ENCODE measurements at places on chromosomes 5 and 9.

DNA sequence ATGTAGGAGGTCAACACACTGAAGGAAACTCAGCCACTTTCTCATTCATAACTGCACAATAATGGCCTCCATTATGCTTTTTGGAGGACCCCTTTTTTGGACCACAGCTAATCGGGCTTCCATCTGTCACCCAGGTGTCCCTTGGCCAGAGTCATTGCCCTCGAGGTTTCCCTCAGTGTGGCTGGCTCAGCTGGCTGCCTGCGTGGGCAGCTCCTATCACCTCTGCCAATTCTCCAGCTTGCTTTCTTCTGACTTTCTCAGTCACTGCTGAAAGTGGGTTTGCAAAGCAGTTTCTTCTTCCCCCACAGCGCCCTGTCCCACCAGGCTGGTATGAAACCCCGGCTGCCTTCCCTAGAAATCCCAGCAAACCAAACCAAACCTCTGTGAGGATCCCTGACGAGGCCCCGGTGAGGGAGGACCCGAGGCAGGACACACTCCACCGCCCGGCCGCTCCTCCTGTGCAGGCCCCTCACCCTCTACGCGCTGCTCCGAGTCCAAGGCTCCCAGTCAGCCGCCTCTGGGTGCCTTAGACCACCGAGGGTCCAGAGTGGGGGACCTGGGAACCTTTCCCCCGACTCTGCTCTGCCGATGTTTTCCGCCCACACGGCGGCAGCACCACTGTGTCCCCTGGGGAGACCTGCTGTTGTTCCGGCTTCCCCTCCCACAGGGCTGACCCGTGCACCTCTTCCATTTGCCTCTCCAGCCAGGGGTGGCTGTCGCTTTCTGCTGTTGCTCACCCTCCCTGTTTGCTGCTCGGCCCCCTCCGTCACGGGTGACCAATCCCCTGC, 109.5 kb downstream of the TENT4A start:
- DNase-seq, result no peak

GRCh38 chr9:129665389-129665775, at the start of gene PRRX2:
Gene PRRX2 (plus strand): TSS chr9:129665647. CDS start chr9:129665868, 221 bp downstream.
- no peak for DNase-seq

DNA sequence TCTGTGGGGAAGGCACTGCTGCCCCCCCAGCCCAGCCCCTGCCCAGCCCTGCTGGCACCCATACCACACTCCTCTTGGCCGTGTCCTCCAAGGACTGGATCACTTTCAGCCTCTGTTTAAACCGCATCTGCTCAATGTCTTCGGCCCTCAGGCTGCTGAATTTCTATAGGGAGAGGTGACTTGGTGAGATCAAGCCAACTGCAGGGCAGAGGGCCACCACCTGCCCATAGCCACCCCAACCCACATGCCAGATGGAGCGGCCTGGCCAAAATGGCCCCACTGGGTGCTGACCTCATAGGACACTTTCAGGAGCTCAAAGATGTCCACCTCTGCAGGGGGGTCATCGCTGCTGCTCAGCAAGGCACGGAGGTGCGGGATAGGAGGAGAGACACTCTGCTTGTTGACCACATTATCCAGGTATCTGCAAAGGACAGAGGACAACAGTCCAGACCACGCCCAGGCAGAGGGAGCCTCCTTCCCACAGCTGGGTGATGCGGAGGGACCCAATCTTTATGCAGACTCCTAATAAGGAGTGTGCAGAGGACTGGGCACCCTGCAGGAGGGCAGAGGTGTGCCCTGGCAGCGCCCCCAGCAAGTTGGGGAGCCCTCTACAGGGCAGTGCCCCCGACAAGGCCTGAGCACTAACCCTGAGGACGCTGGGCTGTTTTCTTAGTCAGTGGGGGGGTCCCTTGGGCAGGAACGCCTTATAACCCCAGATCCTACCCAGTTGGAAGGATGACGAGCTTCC, 14.4 kb upstream of the MRNIP start:
- DNase-seq, result no peak

DNA sequence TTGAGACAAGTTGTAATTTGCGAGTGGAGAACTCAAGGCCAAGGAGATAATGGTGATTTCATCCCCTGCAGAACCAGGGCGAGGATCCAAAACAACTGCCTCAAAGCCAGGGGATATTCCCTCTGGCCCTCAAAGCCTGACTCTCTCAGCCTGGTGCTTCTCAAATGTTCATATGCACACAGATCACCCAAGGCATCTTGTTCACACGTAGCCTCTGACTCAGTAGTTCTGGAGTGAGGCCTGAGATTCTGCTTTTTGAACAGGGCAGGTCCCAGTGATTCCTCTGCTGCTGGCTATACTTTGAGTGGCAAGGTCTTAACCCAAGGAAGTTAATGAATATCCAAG, 30.2 kb upstream of the WWC1 start:
- no peak for DNase-seq

GRCh38 chr5:135335031-135335828, 63.8 kb downstream of the MACROH2A1 start:
- DNase-seq, result no peak

DNA sequence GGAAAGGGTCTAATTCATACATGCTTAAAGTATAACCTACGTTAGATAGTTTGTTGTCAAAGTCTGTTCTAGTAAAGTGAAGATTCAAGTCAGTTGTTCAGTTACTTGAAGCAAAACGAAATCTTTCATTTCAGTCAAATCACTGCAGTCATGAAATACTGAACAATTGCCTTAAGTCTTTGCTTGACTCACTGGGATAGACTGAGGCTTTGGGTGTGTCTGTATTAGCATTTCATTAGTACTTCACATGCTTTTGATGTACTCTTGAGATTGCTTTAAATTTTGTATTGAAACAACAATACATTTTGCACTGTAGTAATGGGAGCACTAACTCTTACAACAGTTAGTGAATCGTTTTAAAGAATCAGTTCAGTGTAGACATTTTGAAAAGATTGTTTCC, 4.0 kb upstream of the CMYA5 start:
- no peak for DNase-seq

DNA sequence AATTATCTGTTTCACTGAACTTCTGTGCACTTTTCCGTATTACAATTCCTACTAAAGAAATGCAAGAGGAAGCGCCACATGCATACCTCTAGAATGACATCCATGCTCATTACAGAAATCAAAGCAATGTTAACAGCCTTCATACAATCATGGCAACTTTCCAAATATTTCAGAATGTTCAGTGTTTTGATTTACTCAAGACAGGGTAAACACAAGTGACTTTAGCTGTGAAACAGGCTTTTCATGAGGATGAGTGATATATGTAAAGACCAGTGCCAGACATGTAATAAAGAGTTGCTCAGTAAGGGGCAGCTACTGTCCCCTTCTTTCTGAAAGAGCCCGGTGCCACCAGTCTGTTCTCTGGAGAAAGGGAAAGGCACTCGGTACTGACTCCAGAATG, 4.7 kb downstream of the BOD1 start:
- no peak for DNase-seq

DNA sequence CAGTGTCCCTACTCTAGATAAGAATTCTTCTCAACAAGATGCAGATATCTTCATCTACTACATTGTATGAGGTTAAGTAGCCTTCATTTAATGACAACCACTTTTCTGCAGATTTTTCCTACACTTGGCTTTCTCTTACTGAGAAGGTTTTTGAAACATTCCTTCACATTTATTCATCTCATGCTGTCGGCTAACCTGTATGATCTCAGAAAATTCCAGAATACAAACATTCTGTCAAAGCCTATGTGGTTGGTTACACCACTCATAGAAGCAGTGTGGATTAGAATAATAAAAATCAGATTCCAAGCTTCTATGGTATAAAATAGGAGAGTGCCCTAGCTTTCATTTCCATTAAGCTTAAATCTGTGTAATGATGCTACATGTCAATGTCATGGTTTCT, 39.4 kb upstream of the ERCC6L2 start:
- no peak for DNase-seq

GRCh38 chr5:167720259-167720658, 571.2 kb upstream of the WWC1 start:
- no peak for DNase-seq

- no peak for DNase-seq
Observed at GRCh38 chr5:141958113-141958512, at the start of gene PCDH12. Gene PCDH12 (minus strand): TSS chr5:141958202. CDS start chr5:141957851, 351 bp downstream.

DNA sequence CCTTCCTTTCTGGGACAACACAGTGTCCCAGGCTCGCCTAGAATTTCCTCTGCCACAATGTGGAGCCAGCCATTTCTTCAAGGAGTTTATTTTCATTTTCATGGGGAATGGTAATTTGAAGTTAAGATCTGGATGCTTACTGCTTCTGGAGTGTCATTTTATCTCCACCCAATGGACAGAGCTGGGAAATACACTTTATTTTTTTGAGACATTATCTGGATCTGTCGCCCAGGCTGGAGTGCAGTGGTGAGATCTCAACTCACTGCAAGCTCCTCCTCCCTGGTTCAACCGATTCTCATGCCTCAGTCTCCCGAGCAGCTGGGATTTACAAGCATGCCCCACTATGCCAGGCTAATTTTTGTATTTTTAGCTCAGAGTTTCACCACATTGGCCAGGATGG, 12.7 kb upstream of the THG1L start:
- peak; percentile 36 for DNase-seq

DNA sequence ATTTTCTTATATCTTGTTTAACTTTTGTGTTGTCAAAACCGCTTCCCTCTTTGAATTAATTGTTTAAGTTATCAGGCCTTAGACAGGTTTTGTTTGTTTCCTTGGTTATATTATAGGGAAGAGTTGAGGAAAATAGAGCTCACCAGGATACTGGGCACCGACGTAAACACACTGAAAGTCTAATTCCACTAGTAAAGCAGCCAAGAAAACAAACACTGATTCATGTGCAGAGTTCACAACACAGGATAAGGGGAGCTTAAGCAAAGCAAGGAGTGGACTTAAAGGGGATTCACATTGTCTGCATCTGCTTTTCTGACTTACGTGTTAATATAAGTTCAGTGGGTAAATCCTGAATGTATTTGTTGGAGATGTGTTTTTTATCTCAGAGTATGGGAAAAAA, 139.0 kb upstream of the CDH6 start:
- no peak for DNase-seq

GRCh38 chr9:116280529-116280928, 126.9 kb downstream of the PAPPA start:
- no peak for DNase-seq

DNA sequence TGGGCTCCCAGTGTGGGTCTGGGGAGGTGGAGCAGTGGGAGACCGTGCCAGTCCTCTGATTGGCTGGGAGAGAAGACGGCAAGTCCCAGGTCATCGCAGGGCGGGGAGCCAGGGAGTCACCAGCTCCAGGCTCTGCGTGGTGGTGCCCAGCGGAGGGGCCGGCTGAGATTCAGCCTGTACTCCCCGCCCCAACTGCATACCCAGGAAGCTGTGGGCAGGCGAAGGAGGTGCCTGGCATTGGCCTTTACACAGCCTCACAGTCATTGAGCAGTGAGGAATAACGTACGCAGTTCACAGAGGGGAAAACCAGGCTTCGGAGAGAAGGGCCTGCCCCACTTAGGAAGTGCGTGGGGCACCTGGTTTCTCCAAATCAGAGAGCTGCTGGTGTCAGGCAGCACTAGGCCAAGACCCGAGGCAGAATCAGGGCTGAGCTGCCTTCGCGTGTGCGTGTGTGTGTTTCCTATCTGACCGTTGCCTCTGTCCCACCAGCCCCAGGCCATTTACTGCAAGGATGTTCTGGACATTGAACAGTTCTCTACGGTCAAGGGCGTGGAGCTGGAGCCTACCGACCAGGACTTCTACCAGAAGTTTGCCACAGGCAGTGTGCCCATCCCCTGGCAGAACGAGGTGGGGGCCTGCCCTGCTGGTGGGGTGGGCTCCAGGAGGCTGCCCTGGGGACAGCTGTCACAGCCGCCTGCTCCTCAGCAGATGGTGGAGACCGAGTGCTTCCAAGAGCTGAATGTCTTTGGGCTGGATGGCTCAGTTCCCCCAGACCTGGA, 6.2 kb upstream of the PRR7 start:
- DNase-seq, result no peak

GRCh38 chr5:173893192-173893561, 5.0 kb downstream of the CPEB4 start:
- DNase-seq, result no peak

GRCh38 chr5:98095072-98095471, 678.4 kb upstream of the RGMB start:
- DNase-seq, result no peak

GRCh38 chr5:130227699-130228098, 323.4 kb downstream of the CHSY3 start:
- DNase-seq, result no peak

GRCh38 chr9:9229269-9229668, 1383.5 kb downstream of the PTPRD start:
- DNase-seq, result no peak

- DNase-seq, result no peak
Observed at GRCh38 chr5:126096442-126097006, 326.7 kb upstream of the GRAMD2B start.

GRCh38 chr5:156009583-156009982, 317.4 kb upstream of the SGCD start:
- DNase-seq, result no peak

DNA sequence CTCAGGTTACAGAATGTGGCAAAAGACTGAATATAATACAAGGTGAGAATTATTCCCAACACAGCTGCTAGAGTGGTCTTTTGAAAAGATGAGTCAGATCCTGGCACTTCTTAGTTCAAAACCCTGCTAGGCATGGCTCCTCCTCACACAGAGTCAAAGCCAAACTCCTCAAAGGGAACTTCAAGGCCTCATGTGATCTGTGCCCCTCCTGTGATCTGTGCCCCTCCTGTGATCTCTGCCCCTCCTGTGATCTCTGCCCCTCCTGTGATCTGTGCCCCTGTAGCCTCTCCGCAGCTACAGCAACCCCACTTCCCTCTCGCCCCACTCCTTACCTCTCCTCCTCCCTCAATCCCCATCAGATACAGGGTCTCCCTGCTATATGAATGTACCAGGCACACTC, 525.5 kb upstream of the CCNG1 start:
- no peak for DNase-seq

DNA sequence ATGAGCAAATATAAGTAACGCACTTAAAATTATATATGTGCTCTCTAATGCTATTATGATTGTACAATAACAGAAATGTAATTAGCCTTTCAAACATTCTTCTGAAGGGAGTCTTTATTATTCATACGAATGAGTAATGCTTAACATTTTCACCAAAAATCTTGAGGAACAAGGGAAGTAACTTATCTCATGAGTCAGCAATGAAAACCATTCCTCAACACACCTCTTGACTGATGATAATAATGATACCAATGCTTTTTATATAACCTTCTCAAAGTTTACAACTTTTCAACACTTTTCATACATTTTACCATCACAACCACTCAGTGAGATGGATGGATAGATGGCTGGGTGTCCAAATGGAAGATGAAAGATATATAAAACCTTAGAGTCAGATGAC, 369.3 kb downstream of the BNC2 start:
- no peak for DNase-seq

GRCh38 chr5:55141945-55142690, 17.9 kb upstream of the GPX8 start:
- no peak for DNase-seq

- no peak for DNase-seq
Observed at GRCh38 chr5:122639033-122639432, 135.8 kb upstream of the SNX2 start.

DNA sequence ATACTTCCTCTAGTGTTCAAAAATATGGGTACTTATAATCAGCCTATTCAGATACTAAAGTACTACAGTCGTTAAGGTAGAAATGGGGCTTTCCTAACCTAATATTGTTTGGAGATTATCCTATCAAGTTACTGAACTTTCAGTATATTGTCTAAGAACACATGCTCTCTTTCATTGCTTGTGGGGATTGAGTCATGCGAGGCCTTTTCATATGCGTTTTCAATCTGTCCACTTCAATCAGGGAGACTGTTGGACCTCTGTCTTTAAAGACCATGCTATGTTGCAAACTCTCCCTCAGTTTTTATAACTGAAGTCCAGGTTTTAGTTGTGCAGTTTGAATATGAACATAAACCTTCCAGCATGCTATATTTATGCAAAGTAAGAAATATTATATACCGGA, 15.0 kb downstream of the PRR16 start:
- DNase-seq, result no peak

Data from colonic mucosa (tissue), 4 donors.